ENCODE measurements at places on chromosomes 5 and 9.

DNA sequence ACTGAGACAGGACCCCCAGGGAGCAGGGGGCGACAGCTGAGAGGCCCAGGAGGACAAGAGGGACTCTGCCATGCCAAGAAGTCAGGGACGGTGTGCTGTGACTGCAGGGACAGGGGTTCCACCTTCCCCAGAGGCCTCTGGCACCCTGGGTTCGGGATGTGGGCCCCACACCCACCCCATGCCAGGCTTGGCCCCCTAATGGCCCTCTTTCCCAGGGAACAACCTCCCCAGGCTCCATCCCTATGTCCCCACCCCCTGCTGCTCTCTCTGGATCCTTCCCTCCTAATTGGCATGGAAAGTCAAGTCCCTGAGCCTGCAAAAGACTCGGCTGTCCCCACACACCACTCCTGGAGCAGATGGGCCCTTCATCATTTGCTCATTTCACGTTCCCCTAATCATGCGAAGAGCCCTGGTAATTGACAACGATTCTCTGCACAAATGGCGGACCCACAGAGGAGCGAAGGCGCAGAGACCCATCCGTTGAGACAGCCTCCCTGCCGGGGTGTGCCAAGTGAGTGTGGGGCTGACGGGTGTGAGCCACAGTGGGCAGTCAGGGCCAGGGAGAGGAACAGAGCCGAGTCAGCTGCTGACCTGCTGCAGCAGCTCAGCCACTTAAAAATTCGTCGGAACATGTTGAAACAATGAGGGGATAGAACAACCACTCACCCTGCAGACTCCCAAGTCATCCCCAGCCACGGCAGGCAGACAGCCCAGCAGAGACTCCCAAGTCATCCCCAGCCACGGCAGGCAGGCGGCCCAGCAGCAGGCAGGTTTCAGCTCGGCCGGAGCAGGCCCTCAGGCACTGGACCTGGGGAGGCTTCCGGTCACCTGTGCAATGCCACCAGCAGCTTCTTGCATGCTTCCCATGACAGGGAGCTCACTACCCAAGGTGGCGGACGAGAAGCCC lies 109.0 kb downstream of the VAV2 start:
- DNase-seq: no peak

GRCh38 chr5:133869519-133870335 lies 98.7 kb downstream of the C5orf15 start:
- no peak for DNase-seq

GRCh38 chr5:36334315-36334714 lies 32.6 kb upstream of the RANBP3L start:
- DNase-seq: no peak

DNA sequence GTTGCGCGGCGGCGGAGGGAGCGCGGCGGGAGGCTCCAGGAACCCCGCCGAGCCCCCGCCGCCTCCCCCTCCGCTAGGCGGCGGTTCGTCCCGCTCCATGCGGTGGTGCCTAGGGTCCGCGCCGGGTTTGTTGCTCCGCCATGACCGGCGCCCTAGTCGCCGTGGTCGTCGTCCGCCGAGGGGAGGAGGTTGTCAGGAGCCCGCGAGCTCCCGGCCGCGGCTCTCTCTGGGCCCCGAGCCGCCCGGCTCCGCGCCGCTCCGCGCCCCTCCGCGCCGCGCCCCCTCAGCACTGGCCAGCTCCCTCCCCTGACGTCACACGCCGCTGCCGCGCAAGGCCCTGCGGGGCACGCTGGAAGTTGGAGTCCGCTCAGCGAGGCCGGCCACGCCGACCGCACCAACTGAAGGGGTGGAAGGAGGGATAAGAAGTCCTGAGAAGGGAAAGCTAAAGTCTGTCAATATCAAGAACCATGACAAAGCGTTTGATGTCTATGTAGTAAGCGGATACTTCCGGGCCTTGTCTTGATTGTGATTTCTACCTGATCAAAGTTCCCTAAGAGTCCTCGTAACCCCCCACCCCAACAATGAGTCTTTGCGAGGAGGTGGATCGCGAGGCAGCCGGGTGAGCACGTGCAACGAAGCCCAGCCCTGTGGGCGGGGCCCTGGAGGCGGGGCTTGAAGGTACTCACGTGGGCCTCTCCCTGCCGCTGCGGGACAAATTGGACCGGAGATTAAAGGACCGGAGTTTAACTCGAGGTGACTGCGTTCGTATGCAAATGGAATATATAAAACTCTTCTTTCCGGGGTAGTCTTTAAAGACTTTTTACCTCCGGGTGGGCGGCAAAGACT lies at the start of gene NR6A1:
Gene NR6A1, minus strand, starts transcription at position 291 of the 846 bp plus-strand sequence.
- DNase-seq: peak; percentile 92

DNA sequence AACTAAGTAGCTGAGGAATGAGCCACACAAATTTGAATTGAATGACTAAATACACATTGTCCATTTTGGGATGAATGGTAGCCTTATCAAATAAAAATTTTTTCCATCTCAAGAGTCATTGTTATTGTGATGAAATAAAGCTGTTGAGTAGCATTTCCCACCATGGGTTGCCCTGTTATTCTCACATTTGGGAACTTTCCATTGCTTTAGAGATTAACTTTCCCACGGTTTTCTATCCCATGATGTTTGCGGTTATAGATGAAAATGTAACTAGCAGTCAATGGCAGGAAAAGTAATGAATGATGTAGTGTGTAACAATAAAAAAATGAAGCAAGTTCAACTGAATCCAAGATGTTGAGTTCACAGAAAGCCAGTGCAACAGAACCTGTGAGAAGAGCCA lies 59.9 kb upstream of the PLPP1 start:
- no peak for DNase-seq

DNA sequence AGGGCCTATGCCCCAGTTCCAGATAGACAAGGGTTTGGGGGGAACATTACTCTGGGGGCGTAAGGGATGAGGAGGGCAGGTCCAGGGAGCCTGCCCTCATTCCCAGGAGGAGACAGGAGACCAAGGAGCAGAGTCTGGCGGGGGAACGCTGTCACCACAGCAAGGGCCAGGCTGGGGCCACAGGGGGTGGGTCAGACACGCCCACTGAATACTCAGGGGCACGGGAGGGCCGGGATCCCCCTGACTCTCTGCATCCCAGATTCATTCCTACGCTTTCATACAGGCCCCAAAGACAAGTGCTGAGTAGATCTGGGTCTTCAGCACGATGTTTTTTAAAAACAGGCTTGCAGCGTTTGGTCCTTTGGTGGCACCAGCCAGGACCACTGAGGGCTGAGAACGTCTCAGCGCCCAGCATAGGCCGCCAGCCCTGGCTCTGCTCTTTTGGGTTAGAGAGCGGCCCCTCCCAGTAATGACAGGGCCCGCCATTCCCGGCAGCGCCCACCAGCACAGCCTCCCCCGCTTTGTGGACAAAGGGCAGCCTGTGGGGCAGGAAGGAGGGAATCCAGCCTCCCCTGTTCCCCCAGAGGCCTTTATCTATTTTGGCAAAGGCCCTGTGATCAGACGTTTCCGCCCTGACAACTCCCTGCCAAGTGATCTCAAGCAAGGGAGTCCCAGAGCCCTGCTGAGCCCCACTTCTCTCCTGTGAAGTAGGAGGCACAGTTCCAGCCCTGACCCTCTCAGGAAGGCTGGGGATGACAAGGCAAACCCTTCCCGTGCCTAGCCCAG lies 24.9 kb downstream of the NEK6 start:
- no peak for DNase-seq

GRCh38 chr5:119409235-119409815 lies 43.0 kb upstream of the HSD17B4 start:
- no peak for DNase-seq

DNA sequence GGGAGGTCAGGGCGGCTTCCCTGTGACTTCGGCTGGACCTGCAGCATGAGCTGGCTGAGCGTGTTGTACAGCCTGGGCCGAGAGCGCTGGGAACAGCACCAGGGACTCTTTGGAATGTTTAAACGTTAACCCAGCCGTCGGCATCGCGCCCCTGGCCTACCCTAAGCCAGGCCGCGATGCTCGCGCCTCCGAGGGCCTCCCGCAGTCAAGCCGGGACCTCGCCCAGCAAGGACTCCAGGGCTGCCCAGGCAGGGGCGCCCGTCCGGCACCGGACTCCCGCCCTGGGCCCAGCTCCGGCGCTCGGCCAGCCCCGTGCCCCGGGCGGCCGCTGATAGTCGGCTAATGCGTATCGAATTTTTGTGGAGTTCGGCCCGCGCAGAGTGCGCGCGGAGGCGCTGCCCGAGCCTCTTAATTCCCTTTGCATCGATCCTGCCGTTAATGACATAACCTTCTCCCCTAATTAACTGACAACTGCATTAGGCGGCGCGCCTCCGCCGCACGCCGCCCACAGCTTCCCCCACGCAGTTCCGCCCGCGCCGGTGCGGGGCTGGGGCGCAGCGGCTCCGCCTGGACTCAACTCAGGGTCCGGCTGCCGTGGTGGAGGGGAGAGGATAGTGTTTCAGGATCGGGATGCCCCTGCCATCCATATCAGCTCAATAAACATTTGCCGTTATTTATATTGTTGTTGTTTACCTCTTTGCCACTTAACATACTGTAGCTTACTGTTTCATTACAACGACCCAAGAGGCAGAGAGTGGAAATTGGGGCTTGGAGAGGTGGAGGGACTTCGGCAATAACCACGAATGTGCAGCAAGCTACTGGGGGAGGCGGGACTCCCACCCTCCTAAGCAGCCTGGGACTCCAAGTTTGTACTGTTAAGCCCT lies 28.8 kb upstream of the CDC23 start:
- no peak for DNase-seq

DNA sequence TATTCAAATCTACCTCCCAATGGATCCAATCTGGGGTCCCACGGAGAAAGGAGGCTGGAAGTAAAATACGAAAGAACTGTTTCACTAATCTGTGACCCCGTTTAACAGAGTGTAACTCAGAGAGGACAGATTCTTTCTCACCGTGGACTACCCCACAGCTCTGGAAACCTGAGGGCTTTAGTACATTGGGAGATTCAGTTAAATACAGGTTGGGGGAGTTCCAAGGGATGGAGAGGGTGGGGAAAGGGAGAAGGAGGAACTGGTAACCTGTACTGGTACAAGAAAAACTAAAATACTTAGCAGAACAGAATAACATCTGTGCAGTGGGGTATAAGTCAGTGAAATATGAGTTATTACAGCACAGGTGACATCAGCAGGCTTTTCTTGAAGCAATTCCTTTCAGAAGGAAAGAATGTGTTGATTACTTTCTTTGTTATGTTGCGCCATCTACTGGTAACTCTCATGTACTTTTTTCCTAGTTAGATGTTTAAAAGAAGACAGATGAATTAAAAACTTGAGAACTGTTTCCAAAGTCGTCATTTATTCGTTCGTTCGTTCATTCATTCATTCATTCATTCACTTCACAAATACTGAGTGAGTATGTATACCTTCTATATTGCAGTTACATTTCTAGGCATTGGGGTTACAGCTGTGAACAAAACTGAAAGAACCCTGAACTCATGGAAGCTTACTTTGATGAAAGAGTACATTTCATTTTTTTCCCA lies 30.0 kb upstream of the STOM start:
- DNase-seq: no peak

DNA sequence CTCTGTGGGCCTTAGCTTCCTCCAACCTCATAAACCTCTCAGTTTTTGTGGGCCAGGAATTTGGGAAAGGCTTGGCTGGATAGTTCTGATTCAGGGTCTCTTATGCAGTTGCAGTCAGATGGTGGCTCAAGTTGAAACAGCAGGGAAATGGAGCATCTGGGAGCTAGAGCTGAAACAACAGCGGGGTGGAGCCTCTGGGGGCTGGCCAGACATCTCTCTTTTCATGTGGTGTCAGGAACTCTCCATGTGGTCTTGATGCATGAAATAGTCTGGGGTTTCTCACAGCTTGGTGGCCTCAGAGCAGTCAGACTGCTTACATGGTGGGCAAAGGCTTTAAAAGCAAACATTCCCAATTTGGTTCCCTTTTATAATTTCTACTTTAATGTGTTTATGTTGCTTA lies 13.5 kb downstream of the ZNF346 start:
- no peak for DNase-seq

DNA sequence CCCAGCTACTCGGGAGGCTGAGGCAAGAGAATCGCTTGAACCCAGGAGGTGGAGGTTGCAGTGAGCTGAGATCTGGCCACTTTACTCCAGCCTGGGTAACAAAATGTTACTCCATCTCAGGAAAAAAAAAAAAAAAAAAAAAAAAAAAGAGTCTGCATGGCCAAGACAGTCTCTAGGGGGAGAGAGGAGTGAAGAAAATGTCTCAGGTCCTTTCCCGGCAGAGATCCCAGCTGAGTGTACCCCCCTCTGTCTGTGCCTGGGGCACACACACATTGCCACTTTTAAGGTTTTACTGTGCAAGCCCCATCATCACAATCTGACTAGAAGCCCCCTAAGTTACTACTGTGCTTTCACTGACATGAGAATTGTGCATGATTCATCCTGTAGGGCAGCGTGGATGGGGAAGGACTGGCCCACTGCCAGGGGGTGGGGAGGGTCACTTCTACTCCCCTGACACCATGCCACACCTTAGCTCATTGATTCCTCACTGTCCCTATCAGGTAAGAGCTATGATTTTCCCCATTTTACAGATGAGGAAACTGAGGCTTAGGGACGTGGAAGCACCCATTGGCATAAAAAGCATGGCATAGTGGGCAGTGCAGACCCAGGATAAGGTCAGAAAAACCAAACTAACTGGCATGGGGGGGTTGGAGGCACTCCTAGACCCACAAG lies 102.3 kb upstream of the LARP1 start:
- DNase-seq: no peak

DNA sequence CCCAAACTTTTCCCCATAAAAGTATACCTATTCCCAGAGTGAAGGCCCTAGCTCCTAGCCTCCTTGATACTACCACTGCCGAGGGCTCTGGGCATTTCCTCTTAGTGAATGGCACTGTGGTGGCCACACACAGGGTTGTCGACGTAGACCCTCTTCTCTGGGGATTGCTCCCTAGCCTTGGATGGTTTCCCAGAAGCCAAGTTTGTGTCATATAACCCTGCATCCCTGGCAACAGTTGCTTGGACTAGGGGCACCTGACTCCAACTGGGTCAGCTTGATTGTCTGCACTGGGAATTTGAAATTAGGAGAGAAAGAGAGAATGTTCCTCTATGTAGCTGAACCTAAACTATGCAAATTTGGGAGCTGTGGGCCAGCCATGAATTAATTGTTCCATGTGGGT lies 32.3 kb upstream of the KIF2A start:
- DNase-seq: no peak

DNA sequence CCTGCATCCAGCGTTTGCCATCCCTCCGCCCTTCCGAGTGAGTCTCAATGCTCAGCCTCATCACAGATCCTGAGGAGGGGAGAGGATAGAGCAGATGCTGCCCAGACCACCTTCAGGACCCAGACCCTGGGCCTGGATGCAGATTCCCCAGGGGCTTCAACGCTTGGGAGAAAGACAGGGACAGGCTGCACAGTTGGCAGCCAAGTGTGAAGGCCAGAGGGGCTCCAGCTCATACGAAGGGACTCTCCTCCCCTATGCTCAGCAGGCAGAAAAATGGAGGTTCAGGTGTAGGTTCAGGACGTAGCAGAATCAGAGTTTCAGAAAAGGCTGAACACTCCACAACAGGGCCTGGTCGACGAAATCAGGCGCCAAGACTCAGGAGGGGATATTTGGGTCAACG lies 378.5 kb upstream of the IRX1 start:
- no peak for DNase-seq

DNA sequence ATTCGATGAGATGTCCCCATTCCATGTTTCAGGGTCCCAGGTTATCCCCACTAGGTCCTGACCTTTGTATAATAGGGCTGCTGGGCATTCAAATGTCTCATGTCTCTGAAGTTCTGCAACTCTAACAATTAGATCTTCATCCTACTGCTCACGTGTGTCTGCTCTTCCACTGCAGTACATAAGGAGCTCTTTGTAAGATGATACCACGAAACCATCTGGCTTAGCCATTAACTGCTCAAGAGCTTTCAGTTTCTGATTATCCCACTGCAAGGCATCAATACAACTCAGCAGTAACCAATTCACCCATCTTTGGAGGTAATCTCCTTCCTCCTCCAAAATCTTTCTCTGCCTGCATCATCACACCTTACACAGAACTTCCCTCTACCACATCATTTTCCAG lies 49.9 kb upstream of the PPP2CA start:
- DNase-seq: no peak
